ENCODE measurements at places on chromosomes 7 and 10.
A peak's percentile ranks its signal among the peaks of the same experiment; 100 is the strongest.

GRCh38 chr7:90777041-90777440 is 180.9 kb downstream of the CDK14 start:
- DNase-seq: no peak

- no peak for DNase-seq
These were observed 6.4 kb downstream of the ADCK2 start for GRCh38 chr7:140679186-140679585.

DNA sequence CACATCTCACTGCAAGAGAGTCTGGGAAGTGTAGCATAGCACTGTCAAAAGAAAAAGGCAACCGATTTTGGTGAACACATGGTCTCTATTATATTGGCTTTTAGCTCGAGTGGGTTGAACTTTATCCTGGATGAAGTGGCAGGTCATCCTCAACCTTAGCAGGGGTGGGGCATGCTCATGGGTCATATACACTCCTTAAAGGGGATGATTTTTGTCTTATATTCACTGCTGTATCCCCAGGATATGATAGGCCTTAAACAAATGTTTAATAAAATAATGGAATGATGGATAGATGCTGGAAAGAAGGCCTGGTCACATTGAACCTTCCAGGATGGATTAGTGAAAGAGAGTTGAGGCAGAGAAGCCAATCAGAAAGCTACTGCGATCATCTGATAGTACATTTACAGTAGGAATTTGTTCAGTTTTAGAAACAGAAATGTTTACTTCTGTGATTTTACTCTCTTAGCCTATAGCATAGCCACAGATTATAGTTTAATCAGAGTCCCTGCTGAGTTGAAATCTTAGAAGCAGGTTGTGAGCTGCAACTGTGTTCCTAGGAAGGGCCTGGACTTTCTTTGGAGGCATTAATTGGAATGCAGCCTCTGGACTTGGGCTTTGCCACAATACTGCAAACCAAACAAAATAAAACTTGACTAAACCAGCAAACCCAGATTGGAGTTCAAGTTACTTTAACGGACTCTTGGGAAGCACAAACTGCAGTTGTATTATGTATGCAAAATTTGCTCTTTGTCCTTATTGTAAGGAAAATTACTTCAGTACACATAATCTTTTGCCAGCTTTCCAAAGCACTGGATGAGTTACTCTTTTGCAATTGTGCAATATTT is 138.3 kb downstream of the BMPER start:
- DNase-seq: no peak

- DNase-seq: no peak
These were observed 59.6 kb upstream of the EBF3 start for GRCh38 chr10:130023454-130024230.

DNA sequence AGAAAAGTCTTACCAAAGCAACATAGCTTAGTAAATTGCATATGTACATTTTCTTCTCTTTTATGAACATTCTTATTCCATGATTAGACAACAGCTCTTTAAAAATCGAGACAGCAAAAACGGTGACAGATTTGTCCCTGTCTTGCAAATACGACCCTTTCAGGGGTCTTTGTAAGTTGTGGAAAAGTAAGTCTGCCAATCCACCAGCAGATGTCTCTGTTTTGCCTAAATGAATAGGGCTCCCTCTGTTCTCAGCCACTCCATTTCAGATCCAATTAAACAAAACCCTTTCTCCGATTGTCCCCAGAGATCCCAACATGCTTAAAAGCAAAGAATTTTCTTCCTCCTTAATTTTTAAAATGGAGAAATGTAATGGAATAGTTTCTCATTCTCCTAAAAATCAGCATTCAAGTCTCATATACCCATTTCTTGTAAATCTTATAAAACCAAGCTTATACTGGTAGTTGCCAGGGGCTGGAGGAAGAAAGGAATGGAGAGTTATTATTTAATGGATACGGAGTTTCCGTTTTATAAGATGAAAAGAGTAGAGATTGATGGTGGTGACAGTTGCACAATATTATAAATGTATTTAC is 61.0 kb upstream of the NFE2L3 start:
- peak; percentile 78 for DNase-seq

GRCh38 chr7:30450983-30451497 is 27.5 kb downstream of the NOD1 start:
- DNase-seq: no peak
